Uterus (tissue), 4 donors: ENCODE measurements at places on chromosomes 2 and 18.

GRCh38 chr18:48868468-48869466 lies 82.0 kb downstream of the SMAD7 start:
- no peaks in the 10 kb centered on the region for H3K4me1 ChIP-seq
- no peaks in the 10 kb centered on the region for H3K27me3 ChIP-seq
- no peaks in the 10 kb centered on the region for H3K36me3 ChIP-seq
- H3K27ac ChIP-seq = no peak overlapping the region
- no peak overlapping the region for H3K4me3 ChIP-seq

DNA sequence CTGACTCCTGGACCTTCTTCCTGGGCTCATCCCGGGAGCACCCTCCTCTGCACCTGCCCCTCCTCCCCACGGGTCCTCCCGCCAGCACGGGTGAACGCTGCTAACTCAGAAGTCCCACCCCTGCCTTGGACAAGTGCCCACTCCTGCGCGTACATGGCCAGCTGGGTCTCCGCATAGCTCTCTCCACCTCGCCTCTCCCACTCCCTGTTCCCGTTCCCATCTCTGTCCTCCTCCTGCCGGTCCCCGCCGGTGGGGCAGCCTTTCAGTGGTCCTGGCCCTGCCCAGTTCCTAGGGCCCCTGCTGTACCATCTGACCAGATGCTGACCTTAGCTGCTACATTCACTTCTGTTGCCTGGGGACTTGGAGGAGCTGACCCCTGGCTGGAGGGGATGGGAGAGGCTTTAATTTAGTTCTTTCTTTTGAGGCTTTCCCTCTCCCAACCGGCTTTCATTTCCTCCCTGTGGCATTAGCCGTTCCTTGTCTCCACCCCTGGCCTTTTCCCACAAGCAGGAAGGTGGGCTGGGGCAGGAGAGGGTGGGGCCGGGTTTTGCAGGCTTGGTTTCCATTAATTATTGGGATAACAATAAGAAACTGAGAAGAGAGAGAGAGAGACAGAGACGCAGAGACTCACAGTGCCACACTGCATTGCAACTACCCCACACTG lies 136.1 kb downstream of the SH3BP4 start:
- peak overlapping the region; percentile 3 for H3K4me3 ChIP-seq
- H3K36me3 ChIP-seq = no peaks in the 10 kb centered on the region
- DNase-seq = peak; percentile 40
- no peaks in the 10 kb centered on the region for H3K27me3 ChIP-seq

GRCh38 chr2:188181067-188181838 lies 110.4 kb upstream of the GULP1 start:
- no peaks in the 10 kb centered on the region for H3K36me3 ChIP-seq
- H3K4me3 ChIP-seq = no peak overlapping the region
- H3K4me1 ChIP-seq = no peaks in the 10 kb centered on the region
- no peak for DNase-seq
- H3K27me3 ChIP-seq = no peaks in the 10 kb centered on the region
- H3K27ac ChIP-seq = no peak overlapping the region

DNA sequence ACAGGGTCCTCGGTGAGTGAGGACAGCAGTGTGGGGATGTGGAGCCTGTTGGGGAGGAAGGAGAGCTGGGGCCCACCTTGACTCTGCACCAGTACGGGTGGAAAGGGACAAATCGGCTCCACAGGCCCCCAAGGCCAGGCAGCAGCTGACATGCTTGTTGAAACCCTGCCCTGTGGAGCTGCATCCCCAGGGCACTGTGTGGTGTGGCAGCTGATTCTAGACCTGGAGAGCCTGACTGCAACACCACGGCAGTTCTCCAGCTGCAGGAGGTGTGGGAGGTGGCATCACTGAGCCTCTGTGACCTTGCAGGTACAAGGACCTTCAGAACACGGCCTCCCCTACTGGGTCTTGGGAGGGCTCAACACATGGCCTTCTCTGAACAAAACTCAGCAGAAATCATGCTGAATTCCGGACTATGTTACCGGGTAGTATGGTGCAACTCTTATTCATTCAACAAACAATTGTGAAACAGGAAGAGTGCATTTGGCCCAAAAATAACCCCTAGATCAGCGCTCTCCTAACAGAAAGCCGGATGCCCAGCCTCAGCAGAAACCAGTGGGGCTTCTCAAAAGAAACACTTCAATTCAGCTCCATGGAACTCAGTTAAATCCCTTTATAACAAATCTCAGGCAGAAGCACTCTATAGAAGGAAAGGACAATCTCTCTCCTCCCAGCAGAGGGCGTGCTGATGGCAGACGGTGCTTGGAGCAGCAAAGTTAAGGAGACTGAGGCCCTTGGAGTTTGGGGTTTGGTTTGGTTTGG lies 104.4 kb upstream of the SALL3 start:
- no peaks in the 10 kb centered on the region for H3K36me3 ChIP-seq
- no peak overlapping the region for H3K4me3 ChIP-seq
- H3K27ac ChIP-seq = no peak overlapping the region
- DNase-seq = no peak

DNA sequence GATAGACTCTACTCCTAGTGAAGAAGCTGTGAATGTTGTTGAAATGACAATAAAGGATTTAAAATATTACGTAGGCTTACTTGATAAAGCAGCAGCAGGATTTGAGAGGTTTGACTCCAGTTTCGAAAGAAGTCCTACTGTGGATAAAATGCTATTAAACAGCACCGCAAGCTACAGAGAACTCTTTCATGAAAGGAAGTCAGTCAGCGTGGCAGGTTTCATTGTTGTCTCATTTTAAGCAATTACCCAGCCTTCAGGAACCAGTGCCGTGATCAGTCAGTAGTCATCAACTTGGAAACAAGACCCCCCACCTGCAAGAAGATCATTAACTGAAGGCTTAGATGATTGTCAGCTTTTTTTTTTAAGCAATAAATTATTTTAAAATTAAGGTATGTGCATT lies 14.0 kb downstream of the USP14 start:
- no peaks in the 10 kb centered on the region for H3K36me3 ChIP-seq
- no peaks in the 10 kb centered on the region for H3K27me3 ChIP-seq
- H3K4me3 ChIP-seq = no peak overlapping the region
- H3K4me1 ChIP-seq = no peaks in the 10 kb centered on the region
- no peak overlapping the region for H3K27ac ChIP-seq

- no peak overlapping the region for H3K4me3 ChIP-seq
- no peaks in the 10 kb centered on the region for H3K4me1 ChIP-seq
- no peaks in the 10 kb centered on the region for H3K36me3 ChIP-seq
- no peak for DNase-seq
- no peak overlapping the region for H3K27ac ChIP-seq
These were observed 309.3 kb downstream of the GBX2 start for GRCh38 chr2:235858881-235859280.

DNA sequence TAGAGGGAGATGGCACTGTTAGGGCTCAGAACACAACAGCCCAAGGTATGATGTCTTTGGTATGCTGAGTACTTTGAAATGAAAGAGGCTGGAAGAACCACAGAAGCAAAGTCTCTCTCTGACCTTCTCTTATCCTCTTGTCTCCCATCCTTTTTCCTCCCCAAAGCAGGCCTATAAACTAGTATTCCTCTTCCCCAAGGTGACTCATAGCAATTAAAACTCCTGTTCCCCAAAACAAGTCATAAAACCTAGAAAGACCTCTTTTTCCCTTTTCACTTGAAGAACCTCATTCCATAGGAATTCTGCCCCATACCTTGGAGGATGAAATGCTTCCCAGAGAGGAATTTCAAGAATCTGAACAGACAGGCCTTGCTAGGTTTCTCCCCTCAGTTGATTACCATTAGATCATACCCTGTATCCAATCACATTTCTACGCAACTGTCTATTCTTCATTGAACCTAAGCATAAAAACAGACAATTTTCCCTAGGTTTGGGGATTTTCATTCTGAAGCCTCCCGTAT lies 25.7 kb downstream of the MDH1 start:
- H3K27ac ChIP-seq = no peak overlapping the region
- no peaks in the 10 kb centered on the region for H3K27me3 ChIP-seq
- no peaks in the 10 kb centered on the region for H3K36me3 ChIP-seq
- H3K4me1 ChIP-seq = no peaks in the 10 kb centered on the region
- DNase-seq = no peak

DNA sequence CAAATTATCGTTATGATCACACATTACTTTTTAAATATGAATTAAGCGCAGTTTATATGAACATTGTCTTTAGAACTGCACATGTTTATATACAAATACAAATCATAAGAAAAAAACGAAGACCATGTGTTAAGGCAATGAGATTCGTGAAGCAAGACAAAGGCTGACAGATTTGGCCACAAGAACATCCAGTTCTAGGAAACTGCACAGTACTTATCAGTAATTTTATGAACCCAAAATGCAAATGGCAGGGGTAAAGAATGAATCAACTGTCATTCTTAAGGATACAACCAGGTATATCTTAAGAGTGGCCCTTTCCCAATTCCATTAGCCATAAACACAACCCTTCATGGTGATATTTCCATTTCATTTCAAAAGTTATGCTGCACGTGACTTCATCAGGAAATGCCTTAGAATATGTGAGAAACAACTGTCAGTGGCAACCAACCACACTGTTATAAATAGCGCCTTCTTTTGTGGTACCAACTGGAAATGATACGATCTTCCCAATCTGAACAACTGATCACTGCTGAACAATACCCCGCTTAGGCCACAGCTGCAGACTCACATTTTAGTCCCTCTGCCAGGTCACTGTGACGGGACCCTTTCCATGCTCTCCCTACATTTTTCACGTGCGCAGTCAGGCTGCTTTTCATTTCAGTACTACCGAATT lies 144.9 kb downstream of the L3MBTL4 start:
- H3K36me3 ChIP-seq = no peaks in the 10 kb centered on the region
- no peak overlapping the region for H3K4me3 ChIP-seq
- no peaks in the 10 kb centered on the region for H3K27me3 ChIP-seq
- H3K27ac ChIP-seq = no peak overlapping the region
- H3K4me1 ChIP-seq = no peaks in the 10 kb centered on the region
- no peak for DNase-seq

- no peak overlapping the region for H3K4me3 ChIP-seq
- no peaks in the 10 kb centered on the region for H3K36me3 ChIP-seq
- no peaks in the 10 kb centered on the region for H3K27me3 ChIP-seq
- H3K27ac ChIP-seq = no peak overlapping the region
- no peaks in the 10 kb centered on the region for H3K4me1 ChIP-seq
These were observed 238.3 kb downstream of the PHLPP1 start for GRCh38 chr18:62953663-62954062.

DNA sequence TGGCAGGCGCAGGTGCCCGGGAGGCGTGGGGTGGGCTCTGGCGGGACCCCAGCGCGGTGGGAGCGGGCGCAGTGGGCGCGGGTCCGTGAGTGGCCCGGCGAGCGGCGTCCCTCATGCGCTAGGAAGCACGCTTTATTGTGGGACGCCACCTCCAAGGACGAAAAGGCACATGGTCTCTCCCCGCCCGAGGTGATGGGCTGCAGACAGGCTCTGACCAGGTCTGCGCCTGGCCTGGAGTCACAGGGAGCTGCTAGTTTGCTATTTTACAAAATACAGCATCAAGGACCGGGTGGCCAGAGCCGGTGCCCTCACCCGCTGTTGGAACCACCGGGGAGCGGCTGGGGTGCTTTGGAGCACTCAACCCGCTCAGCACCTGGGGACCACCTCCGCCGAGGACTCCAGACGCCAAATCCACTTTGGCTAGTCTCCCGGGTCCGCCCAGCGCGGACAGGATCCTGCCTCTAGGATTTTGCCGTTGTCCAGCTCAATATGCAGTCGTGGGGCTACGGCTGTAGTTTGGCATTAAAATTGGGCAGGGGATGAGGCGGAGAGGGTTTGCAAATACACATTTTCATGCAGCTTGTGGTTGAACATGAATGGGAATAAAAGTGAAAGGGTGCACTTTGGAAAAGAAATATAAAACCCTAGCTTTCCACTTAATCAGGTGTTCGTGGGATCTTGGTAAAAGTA lies 65.4 kb downstream of the LRRFIP1 start:
- H3K27me3 ChIP-seq = no peaks in the 10 kb centered on the region
- H3K27ac ChIP-seq = peak overlapping the region; percentile 98
- H3K4me1 ChIP-seq = peaks cover 24% of the 10 kb centered on the region
- no peaks in the 10 kb centered on the region for H3K36me3 ChIP-seq
- H3K4me3 ChIP-seq = peak overlapping the region; percentile 75

- H3K4me1 ChIP-seq = no peaks in the 10 kb centered on the region
- H3K27me3 ChIP-seq = no peaks in the 10 kb centered on the region
- no peak for DNase-seq
These were observed 183.7 kb downstream of the NRP2 start for GRCh38 chr2:205865905-205866441.

DNA sequence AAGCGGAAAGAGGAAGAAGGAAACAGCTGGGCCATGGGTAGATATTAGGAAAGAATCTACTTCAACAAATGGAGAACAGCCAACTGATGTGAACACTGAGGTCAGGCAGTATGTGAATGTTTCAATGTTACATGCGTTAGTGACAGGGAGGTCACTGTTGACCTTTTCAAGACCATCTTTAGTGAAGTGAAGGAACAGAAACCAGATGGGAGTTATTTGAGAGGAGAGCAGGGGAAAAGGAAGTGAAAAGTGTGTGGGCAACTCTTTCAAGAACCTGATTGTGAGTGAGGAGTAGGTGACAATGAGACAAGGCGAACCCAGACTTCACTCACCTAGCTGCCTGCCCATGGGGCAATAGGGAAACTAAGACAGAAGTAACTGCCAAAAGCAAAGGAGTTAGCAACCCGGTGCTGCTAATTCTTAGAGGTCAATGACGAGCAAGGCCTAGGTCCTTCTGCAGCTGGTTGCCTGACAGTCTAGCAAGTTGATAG lies 67.0 kb downstream of the SP3 start:
- DNase-seq = no peak
- H3K4me3 ChIP-seq = no peak overlapping the region
- no peaks in the 10 kb centered on the region for H3K36me3 ChIP-seq
- no peak overlapping the region for H3K27ac ChIP-seq

- H3K36me3 ChIP-seq = no peaks in the 10 kb centered on the region
- no peak overlapping the region for H3K27ac ChIP-seq
- no peak for DNase-seq
- H3K27me3 ChIP-seq = no peaks in the 10 kb centered on the region
- H3K4me1 ChIP-seq = no peaks in the 10 kb centered on the region
These were observed 17.9 kb upstream of the MBD2 start for GRCh38 chr18:54242327-54242726.

GRCh38 chr2:110818767-110819481 lies 86.6 kb downstream of the ACOXL start:
- no peaks in the 10 kb centered on the region for H3K27me3 ChIP-seq
- no peak overlapping the region for H3K4me3 ChIP-seq
- H3K27ac ChIP-seq = no peak overlapping the region
- DNase-seq = no peak

GRCh38 chr2:106858810-106859209 lies 27.2 kb downstream of the ST6GAL2 start:
- H3K27me3 ChIP-seq = no peaks in the 10 kb centered on the region
- no peak overlapping the region for H3K4me3 ChIP-seq
- no peaks in the 10 kb centered on the region for H3K36me3 ChIP-seq
- DNase-seq = no peak
- no peaks in the 10 kb centered on the region for H3K4me1 ChIP-seq

DNA sequence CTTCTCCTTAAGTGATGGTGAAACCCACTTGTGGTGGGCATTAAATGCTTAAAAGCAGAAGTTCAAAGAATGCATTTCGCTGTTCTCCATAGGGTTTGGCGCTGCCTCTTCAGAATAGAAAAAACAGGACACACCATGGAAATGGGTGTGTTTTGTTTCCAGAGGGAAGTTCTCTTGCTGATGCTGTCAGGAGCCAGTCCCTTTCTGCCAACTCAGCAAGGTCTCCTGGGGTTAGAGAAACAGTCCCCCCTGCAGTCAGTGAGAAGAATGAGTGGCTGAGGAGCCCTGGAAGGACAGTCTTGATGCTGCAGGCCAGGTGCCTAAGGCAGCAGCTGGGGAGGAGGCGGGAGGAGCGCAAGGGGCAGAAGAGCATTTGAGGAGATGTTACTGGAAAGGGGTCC lies 37.8 kb upstream of the ASAP2 start:
- no peaks in the 10 kb centered on the region for H3K36me3 ChIP-seq
- no peaks in the 10 kb centered on the region for H3K27me3 ChIP-seq
- DNase-seq = no peak
- no peak overlapping the region for H3K4me3 ChIP-seq
- H3K27ac ChIP-seq = no peak overlapping the region
